AML-193 (cell line): ENCODE measurements at places on chromosomes 7 and 10.

GRCh38 chr10:107160866-107161265, 3.6 kb downstream of the SORCS1 start:
- DNase-seq, result no peak

DNA sequence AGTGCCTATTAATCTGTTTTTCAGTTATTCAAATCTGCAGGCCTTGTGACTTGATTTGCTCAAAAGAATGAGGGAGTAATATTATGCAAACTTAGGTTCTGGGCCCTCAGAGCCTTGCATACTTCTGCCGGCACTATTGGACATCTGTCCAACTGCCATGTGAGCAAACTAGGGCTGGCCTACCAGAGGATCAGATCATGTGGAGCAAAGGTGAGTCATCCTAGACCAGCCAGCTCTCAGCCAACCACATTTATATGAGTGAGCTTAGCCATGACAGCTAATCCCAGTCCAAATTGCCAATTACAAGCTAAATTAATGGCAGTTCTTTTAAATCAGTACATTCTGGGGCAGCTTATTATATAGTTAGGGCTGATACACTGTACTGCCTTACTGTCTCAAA, 69.6 kb downstream of the SDHAF3 start:
- DNase-seq, result peak; percentile 11

- DNase-seq, result no peak
Measured at GRCh38 chr10:100802607-100803006, 57.2 kb downstream of the PAX2 start.

GRCh38 chr10:72259491-72260238, 14.1 kb upstream of the DDIT4 start:
- DNase-seq, result no peak

DNA sequence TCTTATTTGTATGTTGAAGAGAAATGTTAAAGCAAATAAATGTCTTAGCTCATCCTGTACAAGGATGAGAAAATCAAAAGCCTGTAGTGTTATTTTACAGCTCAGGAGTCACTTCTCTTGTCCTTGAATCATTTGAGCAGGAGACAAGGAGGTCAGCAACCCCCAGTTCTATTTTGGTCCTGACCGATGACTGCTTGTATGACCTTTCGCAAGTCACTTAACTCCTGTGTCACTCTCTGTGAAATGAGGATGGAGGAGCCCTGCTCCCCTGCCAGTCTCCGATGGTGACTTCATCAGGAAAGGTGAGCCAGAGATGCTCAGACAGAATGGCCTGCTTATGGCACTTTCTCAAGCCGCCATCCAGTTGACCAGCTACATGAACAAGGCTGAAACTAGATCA, 101.0 kb downstream of the CELF2 start:
- no peak for DNase-seq

- DNase-seq, result no peak
Measured at GRCh38 chr10:131886237-131886636, 14.6 kb upstream of the PPP2R2D start.
